Smooth muscle cell of the pulmonary artery (primary cell): ENCODE measurements at places on chromosomes 3 and 15. TPM values are rescaled to one million over a fixed set of nuclear protein-coding genes. Genes with fewer than 3 reads are reported as not detected.

Gene LXN
- 52.5 and 56.0 TPM in 2 replicates for total RNA-seq

Gene SLC51A
- total RNA-seq = not detected in 2 replicates

Gene SNX22
- total RNA-seq = 0.10 and 0.13 TPM in 2 replicates

Gene AHSG
- not detected in 2 replicates for total RNA-seq

Gene FSIP1
- total RNA-seq = 0.66 and 1.6 TPM in 2 replicates

Gene MINAR1
- 1.2 and 1.6 TPM in 2 replicates for total RNA-seq

Gene MYNN
- 16.7 and 20.1 TPM in 2 replicates for total RNA-seq

Gene GPR176
- total RNA-seq = 147 and 182 TPM in 2 replicates

Gene TMC3
- 0.13 and 0.20 TPM in 2 replicates for total RNA-seq

Gene CAMK2N2
- 0.13 TPM in 2 replicates for total RNA-seq

Gene GRIP2
- 0.10 and 0.46 TPM in 2 replicates for total RNA-seq

Gene GABRG3
- not detected in 2 replicates for total RNA-seq

Gene APEH
- 96.8 and 122 TPM in 2 replicates for total RNA-seq

Gene GXYLT2
- 25.7 and 33.5 TPM in 2 replicates for total RNA-seq

Gene MYRIP
- total RNA-seq = 0.85 and 4.3 TPM in 2 replicates

Gene P2RY12
- 0.07 TPM in 1 of 2 replicates, not detected in the other for total RNA-seq

Gene MASP1
- 1.7 and 5.7 TPM in 2 replicates for total RNA-seq

Gene TUSC7
- total RNA-seq = not detected in 2 replicates

Gene NEIL1
- 3.8 and 6.9 TPM in 2 replicates for total RNA-seq

Gene COL6A5
- total RNA-seq = not detected in 2 replicates

Gene SAXO2
- total RNA-seq = 0.30 and 0.85 TPM in 2 replicates

Gene RBSN
- total RNA-seq = 27.9 and 30.5 TPM in 2 replicates

Gene ARHGAP11A
- total RNA-seq = 5.3 and 12.3 TPM in 2 replicates

Gene MESP2
- total RNA-seq = 0.66 and 0.78 TPM in 2 replicates

Gene CHRD
- total RNA-seq = 1.5 and 10.9 TPM in 2 replicates

Gene CHRNB4
- not detected in 2 replicates for total RNA-seq

Gene CNTN4
- total RNA-seq = under 0.01 TPM in 1 of 2 replicates, not detected in the other

Gene CHRFAM7A
- total RNA-seq = 1.2 and 1.5 TPM in 2 replicates

Gene STAB1
- total RNA-seq = 0.50 and 0.59 TPM in 2 replicates

Gene BUB1B
- 2.9 and 7.0 TPM in 2 replicates for total RNA-seq

Gene PCCB
- 48.0 and 48.9 TPM in 2 replicates for total RNA-seq

Gene CTSH
- 2.8 and 9.8 TPM in 2 replicates for total RNA-seq

Gene BRK1
- 80.3 and 90.6 TPM in 2 replicates for total RNA-seq

Gene GP5
- 0.33 and 0.69 TPM in 2 replicates for total RNA-seq

Gene ITIH1
- 0.17 and 0.33 TPM in 2 replicates for total RNA-seq

Gene C3orf52
- 2.5 and 13.6 TPM in 2 replicates for total RNA-seq

Gene CERS3
- not detected in 2 replicates for total RNA-seq

Gene EOMES
- total RNA-seq = not detected in 2 replicates

Gene CD200
- 12.3 and 12.8 TPM in 2 replicates for total RNA-seq

Gene GOLGA6D
- total RNA-seq = not detected in 2 replicates

Gene NLGN1
- total RNA-seq = 2.3 and 5.8 TPM in 2 replicates

Gene PIGZ
- total RNA-seq = 3.4 TPM in 2 replicates

Gene SLC24A1
- total RNA-seq = 4.8 and 5.0 TPM in 2 replicates

Gene CCDC54
- total RNA-seq = not detected in 2 replicates

Gene ADAMTS17
- total RNA-seq = 4.8 and 6.6 TPM in 2 replicates

Gene DLEC1
- total RNA-seq = 0.13 and 0.17 TPM in 2 replicates
